GM12891 (cell line): ENCODE measurements at places on chromosomes 4 and X.
A peak's percentile ranks its signal among the peaks of the same experiment; 100 is the strongest.

DNA sequence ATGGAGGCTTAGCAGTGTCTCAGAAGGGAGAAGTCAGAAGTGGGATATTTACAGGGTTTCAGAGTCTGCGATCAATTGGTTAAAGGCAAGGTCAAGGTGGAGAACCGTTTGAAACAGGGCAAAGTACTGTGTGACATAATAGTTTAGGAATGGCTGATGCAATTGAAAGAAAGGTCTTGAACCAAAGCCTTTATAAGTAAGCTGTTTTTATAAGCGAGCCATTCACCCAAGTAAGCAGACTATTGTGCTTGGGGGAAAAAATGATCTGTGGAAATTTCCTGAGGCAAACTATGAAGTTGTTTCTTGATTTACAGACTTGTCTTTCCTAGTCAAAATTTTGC is 327.3 kb downstream of the CAMK2D start:
- no peak for DNase-seq

- no peak for DNase-seq
These were observed 67.0 kb downstream of the USP9X start for GRCh38 chrX:41152221-41152620.

DNA sequence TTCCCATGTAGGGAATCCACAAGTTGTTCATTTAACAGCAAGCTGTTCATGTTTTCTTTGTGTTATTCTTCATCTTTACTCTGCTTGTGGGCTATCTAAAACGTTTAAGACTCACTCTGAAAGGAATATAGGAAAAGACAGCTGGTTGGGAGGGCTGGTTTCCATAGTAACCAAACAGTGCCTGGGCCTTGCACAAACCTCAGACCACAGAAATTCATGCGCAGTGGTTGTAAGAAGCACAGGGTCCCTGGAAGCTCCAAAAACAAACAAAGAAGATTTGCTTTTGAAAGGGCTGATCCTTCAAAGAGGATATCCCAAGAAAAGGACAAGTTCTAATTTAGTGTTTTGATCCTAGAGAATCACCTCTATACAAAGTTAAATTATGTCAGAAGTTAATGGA is 7.8 kb downstream of the SERTM2 start:
- DNase-seq, result no peak

DNA sequence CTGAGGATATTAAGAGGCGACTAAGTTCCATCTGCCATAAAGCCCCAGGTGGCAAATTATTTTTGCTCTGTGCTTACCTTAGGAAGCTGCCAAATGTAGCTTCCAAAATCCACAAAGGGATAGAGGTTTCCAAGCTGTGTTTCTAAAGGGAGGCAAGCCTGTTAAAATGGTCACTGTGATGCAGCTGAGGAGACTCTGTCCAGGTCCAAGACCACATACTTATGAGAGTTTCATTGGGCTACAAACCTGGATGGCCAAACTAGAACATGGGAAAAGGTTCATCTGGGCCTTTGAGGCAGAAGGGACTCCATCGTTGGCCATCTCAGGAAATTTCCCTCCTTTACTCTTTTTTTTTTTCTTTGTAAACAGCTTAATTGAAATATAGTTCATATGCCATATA is 306.9 kb upstream of the FGF13 start:
- no peak for DNase-seq

GRCh38 chr4:80308466-80308822 is 27.1 kb upstream of the CFAP299 start:
- DNase-seq, result no peak

DNA sequence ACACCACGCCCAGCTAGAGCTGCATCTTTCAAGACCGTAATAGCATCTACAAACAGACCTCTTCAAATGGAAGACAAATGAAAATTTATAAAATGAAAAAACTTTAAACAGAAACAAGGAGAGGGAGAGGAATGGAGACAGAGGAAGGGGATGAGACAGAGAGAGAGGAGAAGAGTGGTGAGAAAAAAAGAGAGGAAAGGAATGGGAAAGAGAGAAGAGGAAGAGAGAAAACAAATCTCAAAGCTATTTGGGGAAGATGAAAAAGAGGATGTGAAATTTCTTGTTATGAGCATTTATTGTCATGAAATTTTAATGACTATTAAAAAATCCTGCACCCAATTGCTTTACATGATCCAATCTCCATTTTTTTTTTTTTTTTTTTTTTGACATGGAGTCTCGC is 726.9 kb downstream of the GRID2 start:
- DNase-seq, result no peak

DNA sequence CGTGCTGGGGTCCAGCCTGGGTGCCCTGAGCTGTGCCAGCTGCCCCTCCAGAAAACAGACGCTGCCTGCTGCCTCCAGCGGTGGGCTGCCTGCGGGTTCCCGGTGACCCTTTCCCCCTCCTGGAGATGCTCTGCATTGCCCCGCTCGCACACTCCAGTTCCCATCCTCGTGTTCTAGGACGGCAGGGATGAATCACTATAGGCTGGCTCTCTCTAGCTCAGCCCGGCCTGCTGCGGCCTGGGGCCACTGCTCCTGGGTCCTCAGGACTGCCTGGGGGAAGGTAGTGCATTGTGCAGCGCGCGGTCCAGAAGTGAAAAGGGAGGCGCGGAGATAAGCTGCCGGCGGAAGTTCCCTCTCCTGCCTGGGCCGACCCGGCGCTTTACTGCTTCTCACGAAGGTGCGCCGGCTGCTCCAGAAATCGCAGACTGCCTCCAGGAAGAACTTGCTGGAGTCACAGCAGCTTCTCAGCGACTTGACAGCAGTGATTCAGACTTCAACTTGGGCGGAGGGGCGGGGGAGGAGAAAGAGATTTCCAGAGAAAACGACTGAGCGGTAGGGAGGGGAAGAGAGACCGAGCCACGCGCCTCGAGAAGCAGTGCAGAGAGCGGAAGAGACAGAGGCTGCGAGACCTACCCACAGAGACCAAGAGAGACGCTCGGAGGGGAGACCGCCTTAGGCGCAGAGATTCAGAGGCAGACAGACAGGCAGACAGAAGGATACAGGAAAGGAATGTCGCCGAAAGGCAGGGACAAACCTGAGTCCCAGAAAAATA is 6.7 kb upstream of the MSX1 start:
- no peak for DNase-seq

- no peak for DNase-seq
These were observed 14.5 kb upstream of the KDM5C start for GRCh38 chrX:53239474-53239873.

DNA sequence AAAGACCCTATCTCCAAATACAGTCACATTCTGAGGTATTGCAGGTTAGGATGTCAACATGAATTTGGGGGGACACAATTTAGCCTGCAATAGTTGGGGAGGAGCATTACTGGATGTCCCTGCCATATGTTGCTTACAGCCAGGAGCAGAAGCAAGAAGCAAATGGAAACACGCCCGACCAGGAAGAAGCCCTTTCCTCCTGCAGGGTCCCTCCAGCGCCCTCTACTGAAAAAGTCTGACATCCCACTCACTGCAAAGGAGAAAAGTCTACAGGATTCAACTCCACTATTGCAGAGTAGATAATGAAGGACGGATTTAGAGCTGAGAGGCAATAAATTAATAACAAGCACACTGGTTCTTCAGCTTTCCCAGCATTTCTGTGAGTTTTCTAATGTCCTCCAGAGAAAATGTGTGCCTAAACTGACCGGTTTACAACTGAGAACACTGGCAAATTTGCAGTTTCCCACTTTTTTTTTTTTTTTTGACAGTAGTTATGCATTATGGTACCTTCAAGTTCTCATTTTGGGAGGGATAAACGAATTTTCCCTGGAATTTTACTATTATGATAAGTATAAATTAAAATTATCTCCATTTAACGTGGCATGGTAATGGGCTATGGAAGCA is 31.7 kb downstream of the COQ2 start:
- DNase-seq, result peak; percentile 35

GRCh38 chr4:79576429-79576753 is 168.4 kb upstream of the GK2 start:
- no peak for DNase-seq

GRCh38 chrX:22206781-22207180 is 65.9 kb upstream of the CBLL2 start:
- no peak for DNase-seq

- no peak for DNase-seq
These were observed 858.9 kb downstream of the PDHA2 start for GRCh38 chr4:96698831-96699230.
